Fibroblast of skin of right quadriceps (primary cell): ENCODE measurements at places on chromosomes 11 and 22.
A peak's percentile ranks its signal among the peaks of the same experiment; 100 is the strongest.

DNA sequence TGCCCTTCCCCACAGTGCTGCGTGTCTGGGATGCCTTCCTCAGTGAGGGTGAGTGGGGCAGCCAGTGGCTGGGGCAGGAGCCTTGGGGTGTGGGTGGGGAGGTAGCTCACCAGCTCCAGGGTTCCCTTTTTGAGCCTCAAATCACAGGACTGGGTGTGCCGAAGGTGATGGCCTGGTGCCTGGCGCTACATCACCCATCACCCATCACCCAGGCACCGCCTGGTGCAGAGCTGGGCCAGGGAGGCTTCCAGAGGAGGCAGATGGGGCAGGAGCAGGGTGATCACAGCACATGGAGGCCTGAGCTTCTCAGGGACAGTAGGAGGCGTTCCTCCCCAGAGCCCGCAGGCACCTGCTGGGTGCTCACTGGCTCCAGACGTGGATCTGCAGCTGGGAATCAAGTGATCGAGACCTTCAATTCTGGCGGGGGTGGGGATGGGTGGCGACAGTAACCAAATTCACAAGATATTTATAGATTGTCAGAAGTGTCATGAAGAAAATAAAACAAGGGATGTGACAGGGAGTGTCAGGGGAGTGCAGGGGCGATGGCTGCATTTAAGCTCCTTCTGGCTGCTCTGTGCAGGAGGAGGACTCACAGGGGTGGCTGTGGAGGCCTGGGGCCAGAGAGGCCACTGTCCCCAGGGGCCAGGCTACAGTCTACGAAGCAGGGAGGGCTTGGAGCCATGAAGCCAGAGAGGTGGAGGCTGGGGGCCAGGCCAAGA lies 3.2 kb downstream of the TBC1D10C start:
- no peak for DNase-seq

DNA sequence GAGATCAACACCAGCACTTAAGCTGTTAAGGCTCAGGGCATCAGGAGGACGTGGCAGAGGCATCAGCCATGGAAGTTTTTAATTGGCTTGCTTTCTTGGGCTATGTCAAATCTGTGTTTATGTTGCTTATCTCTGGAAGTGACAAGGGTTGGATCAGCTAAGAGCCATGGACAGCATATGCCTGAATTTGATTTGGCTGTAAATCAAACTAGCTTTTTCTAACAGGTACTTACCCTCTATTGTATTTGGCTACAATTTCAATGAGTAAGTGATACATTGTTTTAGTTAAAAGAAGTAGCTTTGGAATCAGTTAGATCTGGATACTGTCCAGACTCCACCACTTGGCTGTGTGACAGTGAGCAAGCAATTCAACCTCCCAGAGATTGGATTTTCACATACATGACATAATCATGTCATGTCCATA lies 936.6 kb downstream of the OPCML start:
- DNase-seq = peak; percentile 45

GRCh38 chr22:36733271-36733670 lies 29.7 kb upstream of the CACNG2 start:
- no peak for DNase-seq

DNA sequence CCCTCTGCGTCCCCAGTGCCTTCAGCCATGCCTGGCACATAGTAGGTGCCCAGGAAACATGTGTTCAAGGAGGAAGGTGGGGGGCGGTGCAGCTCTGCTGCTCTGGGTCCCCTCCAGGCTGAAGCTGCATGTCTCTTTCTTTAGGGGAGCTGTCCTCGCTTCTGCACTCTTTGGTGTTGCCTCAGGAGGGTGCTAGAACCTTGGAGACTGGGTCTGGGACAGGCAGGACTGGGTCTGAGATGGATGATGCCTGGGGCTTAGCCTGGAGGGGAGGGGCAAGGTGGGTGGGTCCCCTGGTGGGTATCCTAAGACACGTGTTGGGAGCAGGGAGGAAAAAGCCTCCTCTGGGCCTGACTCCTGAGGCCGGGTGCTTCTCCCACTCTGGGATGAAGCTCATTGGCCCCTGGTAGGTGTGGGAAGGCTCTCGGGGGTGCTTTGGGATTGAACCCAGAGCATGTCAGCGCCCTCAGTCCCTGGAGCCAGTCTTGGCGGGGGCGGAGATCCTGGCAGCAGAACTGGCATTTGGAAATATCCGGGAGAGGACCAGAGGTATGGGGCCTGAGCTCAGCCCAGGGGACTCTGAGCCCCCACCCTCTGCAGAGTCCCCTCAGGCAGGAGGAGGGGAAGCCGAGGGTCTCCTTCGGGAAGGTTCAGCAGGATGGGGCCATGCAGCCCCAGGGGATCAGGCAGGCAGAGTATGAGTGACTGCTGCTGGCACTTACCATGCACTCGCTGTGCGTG lies 6.7 kb upstream of the GSTP1 start:
- DNase-seq = no peak

- DNase-seq = no peak
These were observed 8.7 kb downstream of the DPP3 start for GRCh38 chr11:66488957-66489356.

DNA sequence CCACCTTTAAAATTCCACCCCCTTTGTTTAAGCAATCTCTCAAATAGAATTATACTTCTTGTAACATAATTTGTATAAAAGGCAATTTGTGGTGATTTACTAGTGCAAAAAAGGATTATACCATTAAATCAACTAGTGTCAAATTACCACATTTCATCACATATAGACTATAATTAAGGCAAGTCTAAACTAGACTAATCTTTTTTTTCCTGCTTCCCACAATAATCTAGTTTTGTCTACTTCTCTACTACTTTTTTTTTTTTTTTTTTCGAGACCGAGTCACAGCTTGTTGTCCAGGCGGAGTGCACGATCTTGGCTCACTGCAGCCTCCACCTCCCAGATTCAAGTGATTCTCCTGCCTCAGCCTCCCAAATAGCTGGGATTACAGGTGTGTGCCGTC lies 36.1 kb upstream of the FZD4 start:
- DNase-seq = no peak
